ENCODE measurements at places on chromosomes 16 and 17.

GRCh38 chr17:77245162-77245926 lies 104.6 kb downstream of the SEC14L1 start:
- no peak for DNase-seq

- DNase-seq: no peak
Observed at GRCh38 chr17:72853440-72854415, 238.8 kb downstream of the SLC39A11 start.

DNA sequence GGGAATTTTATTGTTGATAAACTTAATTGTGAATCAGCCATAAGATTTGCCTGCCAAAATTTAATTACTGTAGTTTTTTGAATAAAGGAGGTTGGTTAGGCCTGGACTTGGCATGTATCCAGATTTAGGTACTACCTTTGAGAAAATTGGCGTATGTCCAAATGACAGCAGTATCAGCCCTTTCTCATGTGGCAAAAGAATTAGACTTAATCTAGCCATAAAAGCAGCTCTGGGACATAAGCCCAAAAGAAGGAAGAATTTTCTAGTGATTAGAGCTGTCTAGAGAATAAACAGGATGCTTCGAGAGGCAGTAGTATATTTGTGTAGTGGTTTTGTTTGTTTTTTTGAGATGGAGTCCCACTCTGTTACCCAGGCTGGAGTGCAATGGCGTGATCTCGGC lies 27.7 kb downstream of the PPM1E start:
- peak; percentile 80 for DNase-seq

DNA sequence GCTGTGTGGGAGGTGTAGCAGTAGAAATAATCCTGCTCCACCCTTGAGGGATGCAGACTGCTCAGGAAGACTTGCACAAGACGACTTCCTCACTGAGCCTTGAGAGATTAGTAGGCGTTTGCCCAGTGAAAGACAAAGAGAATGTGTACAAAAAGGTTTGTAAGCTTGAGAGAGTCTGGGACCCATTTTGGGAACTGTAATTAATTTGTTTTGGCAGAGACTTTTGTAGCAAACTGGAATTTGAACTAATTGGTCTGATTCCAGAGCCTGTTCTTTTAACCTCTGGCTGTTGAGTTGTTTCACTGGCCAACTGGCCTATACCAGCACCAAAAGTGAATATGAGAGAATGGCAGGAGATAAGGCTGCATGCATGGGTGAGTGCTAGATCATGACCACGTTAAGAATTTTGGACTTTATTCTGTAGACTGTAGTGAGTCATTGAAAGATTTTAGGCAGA lies 75.5 kb downstream of the AATF start:
- no peak for DNase-seq

DNA sequence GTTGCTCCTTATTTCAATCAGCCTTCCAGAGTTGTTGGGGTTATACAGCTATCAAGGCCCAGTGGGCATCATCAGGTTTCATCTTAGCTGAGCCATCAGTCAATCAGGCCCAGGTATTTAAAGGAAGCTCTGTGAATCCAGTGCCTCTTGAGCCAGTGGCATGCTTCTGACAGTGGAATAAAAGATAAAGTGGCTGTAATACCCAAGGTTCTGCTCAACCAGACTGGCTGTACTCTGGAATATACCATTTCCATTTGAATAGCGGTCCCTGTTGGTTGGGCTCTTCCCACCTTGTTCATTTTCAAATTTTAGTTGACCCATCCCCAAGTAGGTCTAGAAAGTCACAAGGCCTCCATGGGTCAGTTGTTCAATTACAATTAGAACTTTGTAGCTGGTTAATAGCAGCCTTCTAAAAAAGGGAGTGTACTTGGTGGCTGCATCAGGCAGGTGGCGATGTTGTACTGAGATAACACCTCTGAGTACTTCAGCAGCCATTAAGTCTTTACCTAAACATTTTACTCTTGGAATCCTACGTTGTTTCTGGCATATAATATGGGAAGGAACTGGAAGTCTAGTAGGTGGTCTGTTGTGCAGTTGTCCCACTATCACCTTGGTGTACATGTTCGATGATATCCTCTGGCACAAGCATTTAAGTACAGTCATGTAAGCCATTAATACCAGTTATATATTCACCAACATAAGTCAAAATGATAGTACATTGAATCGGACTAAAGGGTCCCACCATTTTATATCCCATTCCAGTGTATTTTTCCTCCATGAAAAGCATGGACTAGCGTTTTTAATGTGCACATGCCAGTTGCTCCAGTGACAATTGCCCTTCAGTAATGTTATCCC lies 294.1 kb downstream of the BCAS3 start:
- DNase-seq: no peak

DNA sequence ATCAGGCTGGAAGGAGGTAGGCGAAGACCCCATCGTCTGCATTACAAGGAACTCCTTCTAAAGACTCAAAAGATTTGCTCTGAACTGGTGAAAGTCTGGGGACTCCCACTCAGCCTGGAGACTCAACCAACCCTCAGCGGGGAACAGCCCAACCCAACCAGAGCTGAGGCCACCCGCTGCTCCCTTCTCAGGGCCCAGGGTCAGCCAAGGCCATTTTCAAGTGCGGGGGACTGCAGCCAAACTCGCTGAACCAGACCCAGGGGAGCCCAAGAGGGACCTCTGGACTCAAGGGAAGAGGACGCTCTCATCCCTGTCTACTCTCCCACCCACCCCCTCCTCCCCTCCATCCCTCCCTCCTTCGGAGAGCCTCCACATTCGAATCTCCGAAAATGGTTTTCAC lies 24.1 kb downstream of the XYLT1 start:
- no peak for DNase-seq

- DNase-seq: no peak
Observed at GRCh38 chr17:78862073-78863023, 21.7 kb upstream of the USP36 start.

- DNase-seq: no peak
Observed at GRCh38 chr16:70767377-70768202, 33.4 kb downstream of the VAC14 start.

DNA sequence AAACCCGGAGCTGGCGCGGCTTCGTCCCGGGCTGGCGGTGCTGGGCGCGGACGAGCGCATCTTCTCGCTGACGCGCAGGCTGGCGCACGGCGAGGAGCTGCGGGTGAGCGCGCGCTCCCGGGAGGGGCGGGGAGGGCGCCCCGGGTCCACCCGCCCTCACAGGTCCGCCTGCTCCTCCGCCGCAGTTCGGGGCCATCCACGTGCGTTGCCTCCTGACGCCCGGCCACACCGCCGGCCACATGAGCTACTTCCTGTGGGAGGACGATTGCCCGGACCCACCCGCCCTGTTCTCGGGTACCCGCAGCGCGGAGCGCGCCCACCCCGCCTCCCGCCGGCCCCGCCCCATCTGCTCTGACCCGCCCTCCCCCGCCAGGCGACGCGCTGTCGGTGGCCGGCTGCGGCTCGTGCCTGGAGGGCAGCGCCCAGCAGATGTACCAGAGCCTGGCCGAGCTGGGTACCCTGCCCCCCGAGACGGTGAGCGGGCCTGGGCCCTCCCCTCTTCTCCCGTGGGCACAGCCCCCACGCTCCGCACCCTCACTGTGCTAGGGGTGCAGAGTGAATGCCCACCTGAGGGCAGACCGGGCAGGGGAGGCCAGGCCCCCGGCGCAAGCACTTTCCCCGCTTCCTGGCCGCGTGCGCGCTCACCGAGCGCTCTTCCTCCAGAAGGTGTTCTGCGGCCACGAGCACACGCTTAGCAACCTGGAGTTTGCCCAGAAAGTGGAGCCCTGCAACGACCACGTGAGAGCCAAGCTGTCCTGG lies 1.4 kb downstream of the HAGHL start:
- DNase-seq: no peak

DNA sequence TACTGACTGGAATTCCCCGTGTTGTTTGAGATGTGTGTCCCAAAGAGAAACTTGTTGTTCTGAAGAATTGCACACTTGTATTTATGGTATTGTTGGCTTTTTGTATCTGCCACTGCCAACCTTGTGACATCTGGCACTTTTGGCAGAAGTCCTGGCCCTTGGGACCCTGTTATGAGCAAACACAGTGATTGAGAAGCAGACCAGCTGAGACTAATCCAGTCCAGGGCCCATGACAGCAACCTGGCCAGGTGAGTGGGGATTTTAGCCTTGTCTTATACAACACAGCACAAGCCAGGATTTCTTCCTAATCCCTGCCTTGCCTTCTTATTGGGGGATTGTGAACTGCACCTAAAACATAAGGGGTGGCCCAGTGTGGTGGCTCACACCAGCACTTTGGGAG lies 80.0 kb downstream of the NTN1 start:
- no peak for DNase-seq

DNA sequence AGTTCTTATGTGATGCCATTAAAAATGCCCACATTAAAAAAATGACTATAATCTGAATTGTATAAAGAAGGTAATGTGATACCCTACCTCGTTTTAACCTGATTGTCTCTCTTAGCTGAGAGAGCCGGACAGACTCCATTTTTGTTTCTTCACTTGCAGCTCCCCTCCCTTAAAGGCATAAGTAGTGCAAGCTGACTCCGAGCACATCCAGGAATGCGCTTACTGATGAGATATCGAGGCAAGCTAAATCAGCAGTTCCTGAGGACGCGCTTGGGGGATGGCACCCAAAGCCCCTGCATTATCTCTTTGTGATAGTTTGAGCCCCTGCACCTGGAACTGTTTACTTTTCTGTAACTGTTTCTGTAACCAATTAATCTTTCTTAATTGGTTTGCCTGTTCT lies 6.3 kb downstream of the KRT24 start:
- DNase-seq: no peak

DNA sequence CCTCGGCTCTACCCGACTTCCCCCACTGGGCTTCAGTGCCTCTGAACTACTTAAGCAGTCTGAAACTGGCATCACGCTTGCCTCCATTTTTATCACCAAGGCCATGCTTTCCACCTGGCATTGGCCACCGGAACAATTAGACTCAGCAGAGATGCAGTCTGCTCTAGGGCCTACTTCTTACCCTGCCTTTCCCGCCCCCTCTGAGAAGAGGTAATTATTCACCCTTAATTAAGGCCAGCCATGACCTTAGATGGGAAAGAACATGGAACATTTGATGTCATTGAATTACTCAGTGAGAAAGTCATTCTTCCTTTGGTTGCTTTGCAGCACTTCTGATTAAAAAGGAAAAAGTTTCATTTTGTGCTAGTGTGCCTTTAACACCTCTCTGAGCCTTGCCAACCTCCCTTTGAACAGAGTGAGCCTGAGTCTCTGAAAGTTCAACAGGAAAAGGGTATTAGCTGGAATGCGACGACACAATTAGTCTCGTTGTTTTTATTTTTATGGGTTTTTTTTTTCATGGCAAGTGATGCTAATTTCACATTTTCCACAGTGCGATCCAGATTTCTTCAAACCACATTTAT lies 60.9 kb upstream of the TNRC6A start:
- DNase-seq: no peak

- DNase-seq: no peak
Observed at GRCh38 chr16:69745232-69745612, 9.5 kb downstream of the NOB1 start.

DNA sequence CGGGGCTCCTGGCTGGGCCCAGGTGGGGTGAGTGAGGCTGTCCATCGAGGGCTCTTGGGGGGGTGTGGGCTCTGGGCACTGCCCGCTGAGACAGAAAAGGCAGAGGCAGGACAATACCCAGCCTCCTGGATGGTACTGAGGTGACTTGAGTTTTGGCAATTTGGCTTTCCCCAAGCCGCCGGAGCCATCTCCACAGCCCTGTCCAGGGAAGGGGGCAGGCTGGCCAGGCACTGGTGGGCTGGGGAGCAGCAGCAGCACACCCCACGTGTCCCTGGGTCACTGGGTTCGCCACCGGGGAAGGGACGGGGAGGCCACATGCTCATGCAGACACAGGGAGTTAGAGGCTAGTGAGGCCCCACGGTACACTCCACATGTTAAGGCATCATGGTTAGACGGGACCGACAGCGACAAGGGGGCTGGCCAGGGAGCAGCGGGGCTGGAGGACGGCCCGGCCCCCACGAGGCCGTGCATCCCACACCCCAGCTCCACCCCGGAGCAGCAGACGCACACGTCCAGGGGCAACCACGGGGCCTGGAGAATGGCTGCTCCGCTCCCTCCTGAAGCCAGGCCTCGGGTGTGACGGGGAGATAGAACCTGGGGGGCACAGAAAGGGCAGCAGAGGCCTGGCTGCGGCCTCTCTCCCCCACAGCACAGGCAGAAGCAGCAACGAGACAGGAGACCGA lies 3.0 kb downstream of the ARHGDIA start:
- no peak for DNase-seq

DNA sequence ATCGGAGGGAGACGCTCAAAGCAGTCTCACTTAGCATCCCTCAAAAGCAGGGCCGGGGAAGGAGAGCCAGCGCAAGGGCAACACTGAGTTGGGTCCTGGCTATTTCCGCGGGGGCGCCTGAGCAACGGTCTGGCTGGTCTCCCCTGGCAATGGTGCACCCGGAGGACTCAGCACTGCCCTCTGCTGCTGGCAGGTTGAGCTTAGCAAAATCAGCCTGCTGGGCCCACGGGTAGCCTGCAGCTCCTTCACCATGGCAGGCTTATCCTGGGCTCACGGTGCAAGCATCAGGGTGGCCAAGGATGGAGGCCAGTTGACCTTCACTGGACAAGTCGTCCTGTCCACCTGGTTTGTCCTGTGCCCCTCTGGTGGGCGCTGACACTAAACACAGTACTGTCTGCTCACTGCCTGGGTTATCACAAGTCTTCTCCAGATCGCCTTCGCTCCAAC lies 14.4 kb upstream of the ALDH3A1 start:
- no peak for DNase-seq

DNA sequence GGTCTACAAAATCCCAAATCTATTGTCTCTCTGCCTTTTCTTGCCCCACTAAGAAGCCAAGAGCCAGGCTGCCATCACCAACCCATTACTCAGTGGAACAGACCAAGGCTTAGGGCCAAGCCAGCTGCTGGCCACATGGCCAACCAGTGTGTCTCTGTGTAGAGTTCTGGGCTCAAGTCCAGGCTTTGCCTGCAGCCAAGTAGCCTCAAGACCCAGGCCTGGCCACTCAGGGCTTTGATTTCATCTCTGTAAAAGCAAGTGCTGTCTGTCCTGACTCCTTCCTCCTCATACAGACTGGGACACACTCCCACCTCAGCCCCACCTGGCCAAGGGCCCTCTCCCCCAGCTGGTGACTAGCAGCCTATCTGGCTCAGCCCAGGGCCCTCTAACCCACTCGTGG lies 14.6 kb downstream of the SREBF1 start:
- DNase-seq: no peak

GRCh38 chr16:12235110-12235509 lies 258.6 kb downstream of the SNX29 start:
- DNase-seq: no peak

DNA sequence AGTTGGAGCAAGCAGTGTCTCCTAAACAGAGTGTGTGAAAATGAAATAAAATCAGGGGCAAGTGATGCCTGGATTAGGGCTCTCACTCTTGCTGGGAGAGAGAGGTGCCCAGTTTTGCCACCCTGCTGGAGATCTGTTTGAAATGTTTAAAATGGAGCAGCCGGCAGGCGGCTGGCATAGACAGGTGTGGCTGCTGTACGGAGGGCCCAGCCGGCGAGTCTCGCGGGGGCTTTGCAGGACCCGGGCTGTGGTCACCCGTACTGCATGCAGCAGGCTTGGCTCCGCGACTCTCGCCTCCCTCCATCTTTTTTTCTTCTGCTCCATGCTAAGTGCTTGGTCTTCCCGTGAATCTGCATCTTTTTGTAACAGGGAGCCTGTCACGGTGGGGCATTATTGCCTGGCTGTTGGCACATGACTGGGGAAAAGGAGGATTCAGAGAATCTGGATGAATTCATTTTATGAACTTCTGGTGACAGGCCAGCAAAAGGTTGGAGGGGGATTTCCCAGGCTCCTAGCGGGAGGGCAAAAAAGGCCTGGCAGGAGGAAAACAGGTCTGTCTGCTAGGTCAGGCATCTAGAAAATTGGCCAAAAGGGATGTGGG lies 1.8 kb downstream of the ZNRF1 start:
- no peak for DNase-seq
